ENCODE measurements at places on chromosomes 13 and 19.
A peak's percentile ranks its signal among the peaks of the same experiment; 100 is the strongest.

DNA sequence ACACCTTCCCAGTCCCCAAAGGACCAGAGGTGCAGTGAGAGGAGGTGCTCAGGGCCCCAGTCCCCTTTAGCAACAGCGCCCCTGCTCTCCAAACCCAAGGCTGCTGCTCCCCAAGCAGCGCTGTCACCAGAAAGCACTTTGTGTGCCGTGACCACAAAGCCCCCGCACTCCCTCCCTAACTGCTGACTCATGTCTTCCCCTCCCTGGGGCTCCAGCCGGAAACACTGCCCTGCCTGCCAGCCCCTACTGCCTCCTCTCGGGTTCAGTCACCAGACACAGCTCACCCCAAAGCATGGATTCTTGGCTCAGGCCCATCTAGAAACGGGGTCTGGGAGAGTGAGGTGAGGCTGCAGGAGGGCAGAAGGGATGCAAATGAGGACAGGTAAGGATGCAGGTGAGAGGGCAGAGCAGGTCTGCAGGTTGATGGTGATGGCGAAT, 4.9 kb upstream of the TNFSF14 start:
- DNase-seq: peak; percentile 83

DNA sequence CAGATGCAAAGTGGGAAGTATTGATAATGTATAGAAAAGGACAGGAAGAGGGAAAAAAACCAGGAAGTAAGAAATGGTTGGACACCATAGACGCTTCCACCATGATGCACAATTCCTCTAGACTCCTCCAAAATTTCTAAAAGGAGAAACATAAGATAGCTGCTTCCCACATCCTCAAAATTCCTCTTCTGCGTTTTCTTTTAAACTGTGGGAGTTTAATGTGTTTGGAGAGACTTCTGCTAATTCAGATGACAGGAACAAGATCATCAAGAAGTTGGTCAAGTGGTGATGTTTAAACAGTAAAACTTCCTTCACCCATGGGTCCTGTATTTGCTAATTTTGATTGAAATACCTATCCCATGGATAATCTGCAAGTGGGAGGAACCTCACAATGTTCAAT, 130.2 kb downstream of the IRS2 start:
- no peak for DNase-seq

GRCh38 chr13:37040789-37041188, 18.7 kb downstream of the SUPT20H start:
- DNase-seq: no peak

DNA sequence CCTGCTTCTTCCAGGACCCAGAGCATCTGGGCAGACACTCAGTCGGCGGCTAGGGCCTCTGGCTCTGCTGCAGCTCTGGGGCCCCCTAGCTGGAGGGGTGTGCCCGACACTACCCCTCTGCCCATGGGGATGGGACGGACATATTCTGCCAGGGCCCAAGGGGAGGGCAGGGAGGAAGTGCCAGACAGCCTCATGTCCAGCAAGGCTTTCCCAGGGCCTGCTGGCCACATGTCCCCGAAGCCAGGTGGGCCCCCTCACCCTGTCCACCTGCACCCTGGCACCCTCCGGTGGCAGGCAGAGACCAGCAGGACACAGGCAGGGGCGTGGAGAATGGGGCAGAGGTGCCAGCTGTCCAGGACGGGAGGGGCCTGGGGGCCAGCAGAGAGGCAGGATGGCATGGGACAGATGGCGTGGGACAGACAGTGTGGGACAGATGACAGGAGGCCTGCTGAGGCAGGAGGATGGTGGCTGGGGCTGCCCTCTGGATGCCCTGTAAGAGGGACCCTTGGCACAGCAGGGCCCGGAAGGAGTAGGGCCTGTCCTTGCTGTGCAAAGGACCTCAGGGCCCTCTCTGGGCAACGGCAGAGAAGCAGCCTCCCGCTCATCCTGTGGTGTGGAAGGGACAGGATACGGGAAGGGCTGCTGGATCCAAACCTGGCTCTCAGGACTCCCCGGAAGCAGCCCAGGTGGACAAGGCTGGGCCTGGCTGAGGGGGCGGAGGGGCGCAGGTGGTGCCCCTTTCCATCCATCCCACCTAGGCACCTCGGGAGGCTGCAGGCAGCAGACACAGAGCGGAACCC, 29.1 kb downstream of the CEBPG start:
- DNase-seq: no peak

DNA sequence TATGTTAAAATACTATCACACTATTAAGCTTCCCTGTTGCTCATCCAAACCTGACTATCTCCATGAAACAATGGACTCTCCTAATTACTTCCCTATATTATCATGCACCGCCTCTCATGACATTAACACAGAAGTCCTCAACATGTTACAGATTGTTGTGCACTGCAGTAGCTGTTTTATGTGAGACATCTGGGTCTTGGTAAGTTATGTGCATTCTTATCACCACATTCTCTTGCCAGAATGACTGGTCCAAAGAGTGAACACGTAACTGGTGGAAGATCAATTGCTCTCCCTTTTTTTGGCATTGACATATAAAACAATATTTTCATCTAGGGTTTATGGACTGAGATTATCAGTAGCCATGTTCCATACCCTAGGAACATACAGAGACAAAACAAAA, 59.4 kb downstream of the POSTN start:
- DNase-seq: no peak

GRCh38 chr19:17522988-17523872, 11.8 kb downstream of the PGLS start:
- peak; percentile 27 for DNase-seq

DNA sequence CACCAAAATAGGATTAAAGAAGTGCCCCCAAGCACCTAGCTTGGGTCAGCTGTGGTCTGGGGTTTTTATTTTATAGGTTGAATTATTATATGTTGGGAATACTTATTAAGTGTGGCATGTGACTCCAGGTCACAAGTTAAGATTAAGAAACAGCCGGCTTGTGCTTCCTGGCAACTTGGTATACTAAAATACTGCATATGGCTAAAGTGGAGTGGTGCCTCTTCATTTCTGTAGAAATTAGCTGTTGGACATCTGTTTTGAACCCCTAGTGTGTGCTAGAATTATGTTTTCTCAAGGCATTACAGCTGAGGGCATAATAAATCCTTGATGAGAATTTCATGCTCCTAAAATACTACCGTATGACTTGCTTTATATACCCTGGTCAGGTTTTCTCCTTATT, 286.6 kb downstream of the SHISA2 start:
- no peak for DNase-seq

GRCh38 chr13:46211116-46211482, 629 bp upstream of the LRRC63 start:
- DNase-seq: peak; percentile 15

DNA sequence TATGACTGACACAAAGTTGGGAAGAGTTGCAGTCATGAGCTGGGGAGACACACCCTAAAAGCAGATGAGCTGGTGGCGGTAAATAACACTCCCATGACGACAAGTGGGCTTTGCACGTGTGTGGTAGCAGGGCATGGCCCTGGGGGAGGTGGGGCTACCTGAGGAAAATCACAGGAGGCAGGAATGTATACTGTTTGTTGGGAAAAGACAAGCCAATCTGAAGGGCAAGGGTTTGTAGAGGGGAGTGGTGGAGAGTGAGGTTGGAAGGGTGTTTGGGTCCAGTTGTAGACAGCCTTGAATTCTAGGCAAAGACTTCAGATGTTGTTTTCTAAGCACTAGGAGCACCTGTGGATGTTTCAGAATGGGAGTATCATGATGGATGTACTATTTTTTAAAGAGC, 151.6 kb downstream of the TM9SF2 start:
- no peak for DNase-seq

DNA sequence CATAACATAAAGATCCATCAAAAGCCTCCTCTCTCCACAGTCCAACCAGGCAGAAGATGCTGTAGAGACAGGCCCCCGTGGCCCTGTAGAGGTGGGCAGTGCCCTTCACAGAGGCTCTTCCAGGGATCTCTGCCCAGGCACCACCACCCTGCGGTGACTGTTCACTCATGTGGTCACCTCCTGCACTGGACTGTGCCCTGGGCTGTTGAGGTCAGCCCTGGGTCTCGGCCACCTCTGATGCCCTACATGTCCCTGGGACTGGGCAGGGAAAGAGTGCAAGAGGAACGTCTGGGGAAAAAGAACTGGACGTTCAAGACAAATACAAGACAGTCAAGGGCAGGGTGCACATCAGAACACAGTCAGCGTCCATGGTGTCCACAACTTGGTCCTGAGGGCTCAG, 22.3 kb downstream of the PEPD start:
- DNase-seq: no peak

- DNase-seq: no peak
These were observed 186.7 kb downstream of the COL4A1 start for GRCh38 chr13:110119935-110120905.

DNA sequence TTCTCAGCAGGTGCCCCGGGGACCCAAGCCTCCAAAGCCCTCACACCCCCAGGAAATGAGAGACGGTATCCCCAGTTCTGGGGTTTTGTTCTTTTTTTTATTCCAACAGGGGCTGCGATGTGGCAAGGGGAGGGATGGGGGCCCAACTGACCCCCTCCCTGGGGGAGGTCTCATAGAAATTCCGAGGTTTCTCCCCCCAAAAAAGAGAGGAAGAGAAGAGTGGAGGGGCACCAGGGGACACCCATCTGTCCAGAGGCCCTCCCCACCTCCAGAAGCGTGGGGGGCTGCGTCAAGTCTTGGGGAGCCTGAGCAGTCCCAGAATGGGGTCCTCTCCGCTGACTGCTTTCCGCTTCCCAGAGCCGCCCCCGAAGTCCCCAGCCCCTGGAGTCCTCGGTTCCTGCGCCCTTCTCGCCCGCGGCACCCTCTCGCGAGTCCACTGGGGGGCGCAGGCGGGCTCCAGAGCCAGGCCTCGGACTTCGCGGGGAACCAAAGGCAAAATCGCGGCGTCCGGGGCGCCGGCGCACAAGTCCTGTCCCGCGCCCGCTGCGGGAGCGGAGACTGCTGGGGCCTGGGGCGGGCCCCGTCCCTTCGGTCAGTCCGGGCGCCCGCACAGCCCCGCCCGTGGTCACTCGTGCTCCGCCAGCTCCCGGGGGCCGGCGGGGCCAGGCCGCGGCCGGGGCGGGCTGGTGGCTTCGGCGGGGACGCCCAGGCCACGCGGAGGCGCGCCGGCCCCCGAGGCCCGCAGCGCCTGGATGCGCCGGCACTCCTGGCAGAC, 4.4 kb upstream of the ATP1A3 start:
- no peak for DNase-seq

DNA sequence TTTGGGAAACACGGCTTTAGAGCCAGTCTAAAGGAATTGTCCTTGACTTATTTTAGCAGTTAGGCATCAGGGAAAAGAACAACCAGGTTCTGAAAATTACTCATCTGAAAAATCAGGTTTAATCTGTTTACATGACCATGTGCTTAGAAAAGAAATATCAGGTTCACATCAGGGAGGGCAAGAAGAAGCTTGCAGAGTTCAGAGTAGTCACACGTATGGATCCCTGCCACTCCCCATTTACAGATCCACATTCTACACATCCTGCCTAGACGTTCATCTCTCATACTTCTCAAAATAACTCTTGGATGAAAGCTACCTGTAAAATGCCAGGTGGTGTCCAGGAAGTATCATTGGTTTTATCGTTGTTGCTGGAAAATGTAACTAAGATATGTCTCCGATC, 14.0 kb upstream of the PHF11 start:
- no peak for DNase-seq

DNA sequence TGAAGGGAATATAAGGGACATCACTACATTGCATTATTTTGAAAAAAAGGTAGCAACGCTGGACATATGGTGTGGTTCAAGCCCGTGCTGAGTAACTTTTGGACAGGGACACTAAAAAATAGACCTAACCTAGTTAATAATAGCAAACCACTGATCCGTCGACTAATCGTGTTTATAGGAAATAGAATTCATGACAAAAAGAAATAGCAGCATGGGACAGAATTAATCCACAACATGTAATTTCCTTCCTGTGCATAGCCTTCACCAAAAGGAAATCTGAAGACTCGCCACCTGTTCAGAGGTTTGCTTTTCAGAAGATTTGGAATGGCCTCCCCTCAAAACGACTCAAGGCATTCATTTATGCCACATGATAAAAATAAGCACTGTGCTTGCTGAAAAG, 128.7 kb downstream of the FGF14 start:
- DNase-seq: no peak

DNA sequence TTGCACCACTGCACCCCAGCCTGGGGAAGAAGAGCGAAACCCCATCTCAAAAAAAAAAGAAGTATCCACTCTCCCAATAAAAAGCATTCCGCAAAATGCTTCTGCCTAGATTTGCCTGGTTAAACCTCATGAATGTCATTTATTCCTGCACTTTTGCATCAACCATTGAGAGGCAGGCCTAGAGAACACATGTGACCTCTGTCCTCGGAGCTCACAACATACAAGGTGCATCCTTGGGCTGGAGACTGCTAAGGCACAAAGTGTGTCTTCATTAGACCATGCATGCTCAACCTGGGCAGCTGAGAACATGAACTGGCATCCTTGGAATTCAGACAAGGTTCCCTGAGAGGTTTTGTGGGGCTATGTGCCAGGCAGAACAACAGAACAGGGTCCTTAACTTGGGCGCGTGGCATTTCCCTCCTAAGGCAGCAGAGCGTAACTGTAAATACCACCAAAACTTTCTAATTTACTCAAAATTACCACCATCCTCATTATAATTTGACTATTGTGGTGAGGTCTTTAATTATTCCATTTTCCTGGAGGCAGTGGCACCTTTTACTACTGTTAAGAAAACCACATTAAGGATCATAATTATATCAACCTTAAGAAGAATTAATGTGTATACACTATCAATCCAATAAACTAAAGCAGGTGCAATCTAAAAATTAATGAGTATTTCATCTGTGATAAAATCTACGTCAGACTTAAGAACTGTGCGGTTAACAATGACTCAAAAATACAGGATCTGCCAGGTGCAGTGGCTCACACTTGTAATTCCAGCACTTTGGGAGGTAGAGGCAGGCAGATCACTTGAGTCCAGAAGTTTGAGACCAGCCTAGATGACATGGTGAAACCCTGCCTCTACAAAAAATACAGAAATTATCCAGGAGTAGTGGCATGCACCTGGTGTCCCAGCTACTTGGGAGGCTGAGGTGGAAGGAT, 13.8 kb downstream of the RCBTB1 start:
- no peak for DNase-seq

DNA sequence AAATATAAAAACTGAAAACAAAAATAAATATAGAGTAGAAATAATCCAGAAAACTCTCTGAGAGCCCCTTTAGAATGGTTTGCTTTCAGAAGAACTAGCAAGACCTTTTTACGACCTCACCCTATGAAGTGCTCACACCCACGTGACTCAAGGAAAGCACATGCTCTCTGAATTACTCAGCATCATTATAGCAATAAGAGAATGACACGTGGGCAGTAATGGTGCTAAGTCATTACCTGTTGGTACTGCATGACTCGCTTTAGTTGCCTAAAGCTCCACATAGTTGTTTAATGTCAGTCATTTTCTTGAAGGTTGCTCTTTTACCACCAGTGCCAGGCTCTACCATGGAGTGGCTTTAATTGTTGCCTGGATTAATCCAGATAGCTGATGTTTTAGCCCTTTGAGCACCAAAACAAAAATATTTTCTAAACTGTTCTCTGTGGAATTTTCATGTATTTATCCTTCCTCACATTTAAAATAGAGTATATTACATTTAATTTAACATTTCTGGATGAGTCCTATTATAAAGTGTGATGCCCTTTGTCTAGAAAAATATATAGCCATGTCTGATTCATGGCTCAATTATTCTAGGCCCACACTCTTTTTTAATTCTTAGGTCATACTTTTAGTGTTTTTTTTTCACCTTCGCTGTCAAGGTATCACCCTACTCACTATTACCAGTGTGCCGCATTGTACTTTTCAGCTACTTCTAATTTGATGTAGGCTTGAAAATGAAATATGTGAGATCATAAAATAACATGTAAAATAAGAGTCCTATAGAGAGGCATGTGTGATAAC, 56.8 kb downstream of the THSD1 start:
- no peak for DNase-seq

- DNase-seq: no peak
These were observed 561.3 kb downstream of the FGF9 start for GRCh38 chr13:22232186-22232585.

- DNase-seq: no peak
These were observed 361.6 kb upstream of the PCDH20 start for GRCh38 chr13:61777271-61777670.
